ENCODE measurements at places on chromosomes 2 and 18. TPM values are rescaled to one million over a fixed set of nuclear protein-coding genes. Genes with fewer than 3 reads are reported as not detected.

CAB39 gene
- total RNA-seq = 128 TPM

SMAD2 gene
- 222 TPM for total RNA-seq

TXNL4A gene
- 175 TPM for total RNA-seq

GRB14 gene
- not detected for total RNA-seq

RUFY4 gene
- 1.8 TPM for total RNA-seq

CAVIN2 gene
- total RNA-seq = not detected

HOXD8 gene
- not detected for total RNA-seq

EIF2B4 gene
- total RNA-seq = 34.6 TPM

DNA sequence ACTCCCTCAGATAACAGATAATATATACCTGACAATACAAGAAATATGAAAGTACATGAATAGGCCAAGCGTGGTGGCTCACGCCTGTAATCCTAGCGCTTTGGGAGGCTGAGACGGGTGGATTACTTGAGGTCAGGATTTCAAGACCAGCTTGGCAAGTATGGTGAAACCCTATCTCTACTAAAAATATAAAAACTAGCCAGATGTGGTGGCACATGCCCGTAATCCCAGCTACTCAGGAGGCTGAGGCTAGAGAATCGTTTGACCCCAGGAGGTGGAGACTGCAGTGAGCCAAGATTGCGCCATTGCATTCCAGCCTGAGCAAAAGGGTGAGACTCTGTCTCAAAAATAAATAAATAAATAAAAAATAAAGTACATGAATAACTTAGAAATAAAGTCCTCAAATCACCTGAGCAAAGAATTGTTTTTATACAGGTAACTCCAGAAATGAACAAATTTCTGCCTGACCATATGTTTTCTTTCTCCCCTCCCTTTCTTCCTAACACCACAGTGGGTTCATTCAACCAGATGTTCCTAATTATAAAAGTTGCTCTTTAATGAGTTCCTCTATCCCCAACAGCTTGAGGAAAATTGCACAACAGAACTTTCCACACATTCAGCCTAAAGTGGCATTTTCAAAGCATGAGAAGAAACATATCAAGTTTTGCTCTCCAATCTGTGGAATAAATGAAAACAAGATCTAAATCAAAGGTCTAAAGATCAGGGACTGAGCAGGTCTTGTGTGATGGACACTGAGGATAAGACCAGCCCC is 33.6 kb upstream of the AP1S3 start:
- DNase-seq = no peak

- no peak for DNase-seq
These were observed 18.5 kb upstream of the POLI start for GRCh38 chr18:54250846-54251261.

- peak; percentile 52 for DNase-seq
These were observed 945.0 kb upstream of the CRIM1 start for GRCh38 chr2:35410431-35411061.

- no peak for DNase-seq
These were observed 100.7 kb downstream of the NFATC1 start for GRCh38 chr18:79496237-79496977.

- no peak for DNase-seq
These were observed 19.3 kb downstream of the MBOAT2 start for GRCh38 chr2:8984157-8984556.

- no peak for DNase-seq
These were observed 6.7 kb downstream of the RAMP1 start for GRCh38 chr2:237866101-237866621.

- no peak for DNase-seq
These were observed 4.3 kb downstream of the NLRC4 start for GRCh38 chr2:32260376-32260775.

DNA sequence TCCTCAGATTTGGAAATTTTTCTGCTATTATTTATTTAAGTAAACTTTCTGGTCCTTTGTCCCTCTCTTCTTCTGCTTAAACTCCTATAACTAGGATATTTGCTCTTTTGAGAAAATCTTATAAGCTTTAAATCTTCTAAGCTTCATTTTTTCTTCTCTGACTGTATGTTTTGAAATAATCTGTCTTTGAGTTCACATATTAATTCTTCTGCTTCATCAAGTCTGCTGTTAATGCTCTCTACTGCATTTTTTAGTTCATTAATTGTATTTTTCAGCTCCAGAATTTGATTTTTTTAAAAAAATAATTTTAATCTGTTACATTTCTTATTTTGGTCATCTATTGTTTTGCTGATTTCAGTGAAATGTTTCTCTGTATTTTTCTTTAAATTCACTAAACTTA is 28.9 kb downstream of the ICA1L start:
- DNase-seq = no peak

DNA sequence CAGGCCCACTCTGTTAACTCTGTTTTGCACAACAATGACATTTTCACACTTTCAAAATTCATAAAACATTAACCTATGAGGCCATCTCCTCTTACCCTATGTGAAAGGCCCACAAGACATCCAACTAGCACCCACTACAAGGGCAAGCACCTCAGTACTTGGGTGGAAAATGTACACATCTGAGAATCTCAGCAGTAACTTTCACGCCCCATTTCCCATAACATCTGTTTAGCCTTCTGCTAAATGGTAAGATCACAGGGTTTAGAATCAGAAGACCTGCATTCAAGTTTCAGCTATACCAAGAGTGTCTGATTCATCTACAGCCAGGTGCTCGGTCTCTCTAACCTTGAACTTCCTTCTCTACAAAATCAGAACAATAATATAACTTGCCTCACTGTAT is 89.2 kb downstream of the SP100 start:
- no peak for DNase-seq

DNA sequence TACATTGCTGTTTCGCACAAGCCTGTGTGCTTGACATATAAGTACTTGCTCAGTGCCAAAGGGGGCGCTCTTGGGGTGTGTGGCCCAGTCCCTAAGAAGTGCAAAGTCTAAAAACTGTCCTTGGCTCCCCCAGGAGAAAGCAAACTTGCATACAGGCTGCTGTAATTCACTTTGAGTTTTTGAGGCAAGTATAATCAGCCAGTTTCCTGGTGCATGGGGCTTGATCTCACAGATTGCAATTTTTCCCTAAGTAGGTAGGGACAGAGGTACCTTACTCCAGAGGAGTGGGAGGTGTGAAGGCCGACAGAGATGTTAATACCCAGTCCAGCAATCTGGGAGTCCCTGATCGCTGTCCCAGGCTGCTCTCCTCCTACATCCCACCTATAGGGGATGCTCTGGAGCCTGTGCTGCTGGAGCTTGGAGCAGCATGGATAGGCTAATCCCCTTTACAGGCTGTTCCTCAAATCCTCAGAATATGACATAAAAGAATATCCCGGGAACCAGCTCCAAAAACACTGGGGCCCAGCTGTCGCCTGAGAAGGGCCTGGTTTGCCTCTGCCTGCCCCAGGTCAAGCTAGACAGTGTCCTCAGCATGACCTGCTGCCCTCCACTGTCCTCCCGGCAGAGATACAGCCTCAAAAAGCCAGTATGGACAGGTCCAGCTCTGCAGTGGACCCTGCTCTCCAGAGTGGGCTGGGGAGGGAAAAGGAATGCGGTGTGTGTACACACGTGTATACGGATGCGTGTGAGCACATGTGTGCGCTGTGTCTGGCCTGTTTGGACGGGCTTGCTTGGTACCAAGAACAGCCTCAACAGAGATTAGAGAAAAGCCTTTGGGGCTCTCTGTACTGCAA is 136.5 kb upstream of the HAAO start:
- no peak for DNase-seq

- no peak for DNase-seq
These were observed 1337.6 kb upstream of the SLC39A10 start for GRCh38 chr2:194319222-194319992.

Measured in activated CD4-positive, alpha-beta memory T cell treated with anti-CD3 and anti-CD28 coated beads for 36 hours (primary cell).